Neural progenitor cell (in vitro differentiated cells): ENCODE measurements at places on chromosomes 2 and 18. TPM values are rescaled to one million over a fixed set of nuclear protein-coding genes. Genes with fewer than 3 reads are reported as not detected.
A peak's percentile ranks its signal among the peaks of the same experiment; 100 is the strongest.

DNA sequence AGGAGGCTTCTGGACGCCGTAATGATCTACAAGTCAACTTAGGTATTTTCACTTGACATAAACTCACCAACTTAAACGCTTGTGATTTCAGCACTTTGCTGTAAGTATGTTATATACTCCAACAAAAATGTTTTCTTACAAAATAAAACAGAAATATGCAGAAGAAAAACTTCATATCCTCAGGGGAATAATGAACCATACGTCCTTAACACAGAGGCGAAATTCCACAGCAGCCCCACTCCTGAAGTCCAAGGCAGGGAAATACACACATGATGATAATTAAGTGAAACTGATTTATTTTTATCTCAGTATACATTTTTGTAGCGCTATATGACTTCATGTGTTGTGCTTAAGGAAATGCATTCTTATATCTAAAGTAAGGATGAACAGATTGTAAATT, 335.4 kb upstream of the VWC2L start:
- DNase-seq, result no peak

GRCh38 chr2:104468846-104469245, 385.1 kb upstream of the POU3F3 start:
- DNase-seq, result no peak

GRCh38 chr2:196453613-196454047, 185.9 kb upstream of the CCDC150 start:
- peak; percentile 63 for DNase-seq

- no peak for DNase-seq
Measured at GRCh38 chr2:97988722-97989121, 7.0 kb downstream of the TMEM131 start.

DNA sequence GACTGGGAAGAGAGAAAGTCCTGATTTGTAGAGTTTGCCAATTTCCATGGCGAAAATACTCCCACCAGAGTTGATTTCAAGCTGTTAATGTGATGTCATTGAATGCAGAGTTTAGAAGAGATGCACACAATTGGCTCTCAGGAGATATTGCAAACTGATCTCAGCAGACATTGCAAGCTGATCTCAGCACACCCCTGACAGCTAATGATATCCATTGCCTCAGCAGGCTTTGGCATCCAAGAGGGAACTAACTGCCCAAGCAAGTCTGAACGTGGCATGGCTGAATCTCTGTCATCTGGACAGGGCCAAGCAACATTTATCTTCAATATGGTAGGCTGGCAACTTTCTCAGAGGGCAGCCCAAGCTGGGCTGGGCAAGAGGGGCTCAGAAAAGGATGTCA, 78.4 kb upstream of the CYP1B1 start:
- no peak for DNase-seq

DNA sequence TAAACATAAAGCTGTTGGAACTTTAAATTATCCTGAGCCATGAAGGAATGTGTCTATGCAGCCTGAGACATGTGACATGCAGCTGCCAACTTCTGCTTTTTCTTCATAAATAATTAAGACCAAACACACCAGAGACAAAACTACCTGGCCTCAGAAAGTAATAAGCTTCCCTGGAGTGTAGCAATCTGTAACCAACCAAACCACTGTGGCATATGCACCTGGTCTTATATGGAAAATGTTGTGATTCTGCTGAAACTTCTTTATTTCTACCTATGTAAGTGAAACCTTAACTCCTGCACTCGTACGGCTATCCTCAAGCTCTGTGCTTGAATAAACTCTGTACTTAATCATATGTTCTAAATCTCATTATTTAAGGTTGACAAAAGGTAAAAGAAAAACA, 515.0 kb downstream of the TMEM182 start:
- DNase-seq, result no peak

STPG4 gene
- not detected in 2 replicates for total RNA-seq

DNA sequence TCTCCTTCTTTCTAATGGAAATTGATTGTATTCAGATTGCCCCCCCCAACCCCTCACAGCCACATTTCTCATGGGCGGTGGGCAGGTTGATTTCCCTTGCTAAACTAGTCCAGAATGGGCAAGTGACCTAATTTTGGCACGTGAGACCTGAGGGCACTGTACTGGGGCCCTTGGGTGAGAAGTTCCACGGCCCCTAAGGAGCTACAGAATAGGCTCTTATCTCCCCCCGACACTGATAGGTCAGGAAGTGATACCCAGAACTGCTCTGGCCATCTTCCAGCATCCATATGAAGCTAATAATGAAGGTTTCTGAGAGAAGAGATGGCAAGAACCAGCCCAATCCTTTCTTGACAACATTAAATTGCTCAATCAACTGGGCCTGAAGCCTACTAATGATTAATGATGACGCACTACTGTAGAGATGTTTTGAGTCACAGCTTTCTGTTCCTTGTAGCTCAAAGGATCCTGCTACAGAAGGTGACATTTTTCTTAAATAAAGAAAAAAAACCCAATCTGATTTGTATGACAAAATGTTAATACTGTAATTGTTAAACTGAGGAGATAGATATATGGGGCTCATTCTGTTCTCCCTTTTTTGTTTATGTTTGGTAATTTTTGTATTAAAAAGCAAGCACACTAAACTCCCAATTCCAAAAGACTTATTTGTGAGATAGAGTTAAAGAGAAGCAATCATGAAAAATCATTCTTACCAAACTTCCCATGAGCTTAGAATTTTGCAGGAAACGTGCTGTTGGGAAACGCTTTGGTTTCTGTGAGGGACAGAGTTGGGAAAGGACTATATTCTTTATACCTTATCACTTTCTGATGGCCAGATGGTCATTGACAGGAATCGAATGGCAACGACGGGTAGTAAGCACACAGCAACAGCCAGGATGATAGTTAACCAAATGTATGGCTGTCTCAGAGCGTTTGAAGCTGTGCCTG, 28.2 kb upstream of the NARS1 start:
- DNase-seq, result no peak

CYP27C1 gene
- 3.0 and 3.8 TPM in 2 replicates for total RNA-seq

DNA sequence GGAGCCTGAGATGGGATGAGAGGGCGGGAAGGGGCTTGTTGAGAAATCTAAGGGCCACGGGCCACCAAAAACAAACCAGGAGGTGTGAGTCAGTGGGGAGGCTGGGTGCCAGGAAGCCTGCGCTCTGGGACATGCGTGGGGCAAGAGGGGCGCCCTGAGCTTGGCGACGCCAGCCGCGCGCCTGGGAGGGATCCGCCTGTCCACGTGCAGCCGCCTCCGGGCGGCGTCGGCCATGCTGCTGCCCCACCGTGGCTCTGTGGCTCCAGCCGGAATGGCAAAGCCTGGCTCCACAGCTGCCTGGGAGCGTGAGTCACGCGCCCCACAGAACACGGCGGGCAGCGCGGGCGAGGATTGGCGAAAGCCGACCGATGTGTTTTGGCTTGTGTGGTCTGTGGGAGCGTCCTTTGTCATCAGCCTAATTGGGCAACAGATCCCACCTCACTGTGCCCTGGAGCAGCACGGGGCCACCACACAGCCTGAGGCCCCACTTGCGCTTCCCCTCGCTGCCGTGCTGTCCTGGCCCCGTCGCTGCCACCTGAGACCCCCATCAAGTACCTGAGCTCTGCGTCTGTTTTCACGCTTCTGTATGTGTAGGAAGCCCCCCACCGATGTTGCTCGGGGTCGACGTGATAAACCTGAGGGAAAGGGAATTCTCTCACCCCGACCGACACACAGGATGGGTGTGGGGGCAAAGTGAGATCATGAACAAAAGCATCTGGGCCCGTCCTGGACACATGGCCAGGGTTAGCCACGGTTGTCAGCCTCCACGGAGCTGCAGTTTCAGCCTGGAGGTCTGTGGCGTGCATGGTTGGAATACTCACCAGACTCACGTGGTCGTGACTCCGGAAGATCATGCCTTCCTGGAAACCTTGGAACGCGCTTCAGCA, 80.5 kb downstream of the NFATC1 start:
- no peak for DNase-seq

GRCh38 chr2:182933629-182934028, 67.2 kb upstream of the FRZB start:
- no peak for DNase-seq

DNA sequence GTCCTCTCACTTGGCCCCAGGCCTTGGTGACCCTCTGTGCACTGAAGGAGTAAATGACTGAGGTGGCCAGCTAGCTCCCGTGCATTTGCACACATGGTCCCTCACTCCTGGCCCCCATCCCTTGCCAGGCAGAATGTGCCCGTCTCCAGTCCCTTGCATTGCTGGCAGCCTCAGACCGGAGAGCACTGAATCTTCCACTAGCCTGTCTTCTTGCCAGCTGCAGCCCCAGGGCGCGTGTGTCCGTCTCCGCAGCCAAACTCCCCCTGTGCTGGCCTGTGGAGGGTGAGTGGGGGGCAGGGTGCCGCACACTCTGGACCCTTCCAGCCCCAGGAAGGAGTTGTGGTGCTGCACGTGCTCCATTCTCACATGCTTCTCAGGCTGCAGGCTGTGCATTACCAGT, 35.9 kb downstream of the INPP4A start:
- DNase-seq, result no peak

GRCh38 chr18:50159654-50160046, 35.3 kb downstream of the MYO5B start:
- no peak for DNase-seq

DNA sequence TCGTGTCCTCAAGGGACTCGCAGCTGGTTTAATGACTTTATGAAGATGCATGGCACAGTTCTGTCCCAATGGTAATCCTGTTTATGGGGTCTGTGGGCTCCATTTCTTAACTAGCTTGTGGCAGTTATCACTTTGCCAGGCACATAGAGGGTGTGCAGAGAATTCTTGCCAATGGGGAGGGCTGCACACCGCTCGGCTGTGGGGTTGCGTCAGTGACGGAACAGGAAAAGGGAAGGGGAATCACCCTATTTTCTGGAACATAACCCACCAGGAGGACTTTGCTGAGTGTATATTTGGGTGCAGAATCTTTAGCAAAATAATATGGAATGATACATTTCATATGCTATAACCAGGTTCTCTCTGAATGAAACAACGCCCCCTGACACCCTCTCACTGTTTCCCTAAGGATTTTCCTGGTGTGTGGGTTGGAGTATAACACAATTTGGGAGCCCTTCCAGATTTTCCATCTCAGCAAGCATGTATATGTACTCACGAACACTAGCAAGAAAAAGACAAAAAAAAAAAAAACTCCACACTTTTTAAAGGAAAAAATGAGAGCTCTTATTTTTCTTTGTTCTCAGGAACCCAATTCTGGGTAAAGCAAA, 43.9 kb upstream of the TRIB2 start:
- no peak for DNase-seq
